ENCODE measurements at places on chromosomes 11 and 22.

DNA sequence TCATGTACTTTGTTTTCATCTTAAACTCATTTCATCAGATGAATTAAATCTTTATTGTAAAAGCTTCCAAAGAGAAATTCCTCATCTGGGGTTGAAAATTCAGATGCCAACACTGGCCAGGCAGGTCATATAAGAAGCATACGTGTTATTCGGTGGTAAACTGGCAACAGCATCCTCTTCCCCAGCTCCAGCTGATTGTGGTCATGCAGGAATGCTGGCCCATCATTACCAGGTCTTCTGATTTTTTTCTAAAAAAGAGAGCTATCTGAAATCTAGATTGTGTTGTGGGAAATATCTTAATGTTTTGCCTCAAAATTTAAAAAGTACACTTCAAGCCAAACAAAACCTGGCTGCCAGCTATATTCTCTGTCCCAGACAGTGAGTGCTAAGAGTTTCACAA, 53.6 kb downstream of the ARFGAP2 start:
- no peak for DNase-seq

DNA sequence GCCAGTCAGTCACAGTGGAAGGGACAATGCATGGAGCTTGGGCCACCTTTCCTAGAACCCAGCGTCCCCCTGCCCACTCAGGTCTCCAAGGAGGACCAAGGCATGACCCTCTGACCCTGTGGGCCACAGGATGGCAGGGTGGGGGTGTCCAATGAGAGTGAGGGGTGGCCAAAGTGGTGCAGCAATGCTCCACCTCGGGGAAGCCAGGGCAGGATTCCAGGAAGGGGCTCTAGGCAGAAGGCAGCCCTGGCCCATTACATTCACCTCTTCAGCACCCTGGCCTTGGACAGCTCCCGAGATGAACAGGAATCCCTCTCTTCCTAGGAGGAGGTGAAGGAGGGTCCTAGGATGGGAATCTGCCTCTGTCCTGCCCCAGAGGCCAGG, 597.5 kb downstream of the BRD1 start:
- no peak for DNase-seq

DNA sequence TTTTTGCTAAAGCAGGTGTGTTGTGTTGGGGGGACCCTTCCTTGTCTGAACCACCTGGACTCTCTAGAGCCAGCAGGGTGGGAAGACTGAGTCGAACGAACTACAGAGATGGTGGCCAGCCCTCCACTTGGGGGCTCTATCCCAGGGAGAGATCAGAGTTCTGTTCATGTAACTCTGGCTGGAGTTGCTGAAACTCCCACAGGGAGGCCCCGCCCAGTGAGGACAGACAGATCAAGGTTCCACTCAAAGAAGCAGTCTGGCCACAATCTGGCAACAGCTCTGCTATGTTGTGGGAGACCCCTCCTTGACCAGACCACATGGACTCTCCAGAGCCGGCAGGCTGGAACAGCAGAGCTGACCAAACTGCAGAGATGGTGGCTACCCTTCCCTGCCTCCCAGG, 20.2 kb upstream of the OR5AK2 start:
- no peak for DNase-seq

DNA sequence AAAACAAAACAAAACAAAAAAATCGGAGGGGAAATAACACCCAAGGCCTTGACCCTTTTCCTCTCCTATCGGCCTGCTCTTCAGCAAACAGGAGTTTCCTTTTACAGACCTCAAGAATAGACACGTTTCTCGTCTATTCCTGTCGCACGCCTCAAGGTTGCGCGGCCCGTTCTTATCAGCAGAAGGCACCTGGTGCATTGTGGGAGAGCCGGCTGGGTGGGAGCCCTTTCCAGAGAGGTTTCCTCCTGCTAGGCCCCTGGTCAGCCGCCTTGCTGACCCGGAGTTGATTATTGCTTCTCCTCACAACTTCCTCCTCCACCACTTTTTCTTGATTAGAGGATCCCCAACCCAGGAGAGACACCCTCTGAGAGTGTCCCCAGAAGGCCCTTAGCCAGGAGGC, 497.3 kb downstream of the MIAT start:
- DNase-seq = no peak

- no peak for DNase-seq
Measured at GRCh38 chr11:125463590-125464269, 32.3 kb downstream of the FEZ1 start.

DNA sequence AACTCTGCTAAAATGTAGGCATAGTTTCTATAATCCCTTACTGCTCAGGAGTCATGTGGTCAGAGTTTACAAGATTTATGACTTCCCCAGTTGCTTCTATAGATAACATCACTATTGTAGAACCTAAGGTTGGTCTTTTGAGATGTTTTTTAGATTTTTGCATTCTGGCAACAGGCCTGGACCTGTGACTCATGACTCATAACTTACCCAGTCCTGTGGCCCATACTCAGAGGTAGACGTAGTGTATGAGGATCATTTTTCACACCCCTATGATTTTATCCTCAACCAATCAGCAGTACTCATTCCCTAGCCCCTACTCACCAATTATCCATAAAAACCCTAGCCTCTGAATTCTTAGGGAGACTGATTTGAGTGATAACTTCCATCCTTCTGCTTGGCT, 384.4 kb upstream of the DDI1 start:
- no peak for DNase-seq

All from omental fat pad (tissue), 4 donors.